ENCODE measurements at places on chromosomes 7 and 10.
A peak's percentile ranks its signal among the peaks of the same experiment; 100 is the strongest.

DNA sequence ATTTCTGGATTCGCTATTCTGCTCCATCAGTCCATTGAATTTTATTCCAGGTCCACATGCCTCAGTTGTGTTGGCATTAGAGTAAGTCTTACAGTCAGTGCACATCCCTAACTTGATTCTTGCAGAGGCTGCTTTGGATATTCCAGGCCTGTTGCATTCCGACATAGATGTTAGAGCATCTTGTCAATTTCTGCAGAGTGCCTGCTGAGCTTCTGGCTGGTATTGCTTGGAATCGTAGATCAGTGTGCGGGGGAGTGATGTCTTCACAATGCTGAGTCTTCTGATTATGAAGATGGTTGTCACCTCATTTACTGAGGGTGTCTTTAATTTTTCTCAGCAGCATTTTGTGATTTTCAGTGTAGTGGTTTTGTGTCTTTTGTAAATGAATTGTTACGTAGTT is 45.2 kb downstream of the INPP5A start:
- no peak for DNase-seq

GRCh38 chr10:24097751-24098207 is 111.2 kb upstream of the KIAA1217 start:
- DNase-seq, result no peak

GRCh38 chr10:125159932-125160855 is at the start of gene CTBP2:
CTBP2 (minus strand) TSS chr10:125160563.
- peak; percentile 49 for DNase-seq

DNA sequence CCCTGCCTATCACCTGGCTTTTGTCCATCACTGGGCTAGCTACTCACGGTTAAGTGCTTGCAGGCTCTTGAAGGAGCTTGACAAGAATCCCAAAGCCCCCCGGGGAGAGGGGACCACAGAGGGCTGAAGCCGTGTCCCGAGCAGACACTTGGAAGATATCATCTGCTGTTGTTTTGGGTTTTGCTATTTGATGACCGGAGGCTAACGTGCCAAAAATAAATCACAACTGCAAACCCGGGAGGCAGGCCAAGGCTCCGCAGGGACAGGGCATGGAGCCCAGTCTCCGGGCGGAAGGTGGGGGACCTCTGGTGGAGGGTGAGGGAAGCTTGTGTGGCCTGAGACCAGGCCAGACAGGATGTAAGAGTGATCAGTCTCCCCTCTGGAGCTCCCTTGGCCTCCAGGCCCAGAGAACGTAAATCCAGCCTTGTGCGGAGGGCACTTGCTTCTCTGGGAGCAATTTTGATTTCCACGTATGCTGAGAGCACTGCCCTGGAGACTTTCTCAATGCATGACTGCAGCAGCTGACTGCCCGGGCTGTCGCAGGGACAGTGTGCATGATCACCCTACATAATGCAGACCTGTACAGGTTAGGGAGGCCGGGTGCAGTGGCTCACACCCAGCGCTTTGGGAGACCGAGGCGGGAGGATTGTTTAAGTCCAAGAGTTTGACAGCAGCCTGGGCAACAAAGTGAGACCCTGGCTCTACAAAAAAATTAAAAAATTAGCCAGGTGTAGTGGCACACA is at the start of gene PHKG1:
TSS of gene PHKG1 (minus strand) at position 164 of the 743 bp plus-strand sequence. CDS start 4,011 bp downstream, outside the sequence.
- no peak for DNase-seq

GRCh38 chr7:47258798-47259197 is 323.1 kb downstream of the TNS3 start:
- no peak for DNase-seq

GRCh38 chr7:139370943-139371313 is 11.2 kb downstream of the LUC7L2 start:
- DNase-seq, result no peak

DNA sequence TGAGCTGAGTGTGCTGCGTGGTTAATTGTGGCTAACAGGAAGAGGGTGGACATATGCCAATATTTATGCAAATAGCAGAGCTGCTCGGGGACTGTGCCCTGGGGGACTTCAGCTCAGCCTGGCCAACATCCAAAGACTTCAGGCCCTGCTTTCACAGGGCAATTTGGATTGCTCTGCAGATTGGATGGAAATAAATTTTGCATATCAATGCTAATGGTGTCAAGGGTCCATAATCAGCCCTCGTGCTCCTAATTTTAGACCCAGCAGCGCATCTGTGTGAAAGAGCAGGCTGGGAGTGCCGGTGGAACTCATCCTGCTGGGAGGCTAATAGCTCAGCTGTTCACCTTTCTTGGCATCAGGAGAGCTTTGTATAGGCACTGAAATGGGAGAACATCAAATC is 270.1 kb downstream of the TCERG1L start:
- no peak for DNase-seq

DNA sequence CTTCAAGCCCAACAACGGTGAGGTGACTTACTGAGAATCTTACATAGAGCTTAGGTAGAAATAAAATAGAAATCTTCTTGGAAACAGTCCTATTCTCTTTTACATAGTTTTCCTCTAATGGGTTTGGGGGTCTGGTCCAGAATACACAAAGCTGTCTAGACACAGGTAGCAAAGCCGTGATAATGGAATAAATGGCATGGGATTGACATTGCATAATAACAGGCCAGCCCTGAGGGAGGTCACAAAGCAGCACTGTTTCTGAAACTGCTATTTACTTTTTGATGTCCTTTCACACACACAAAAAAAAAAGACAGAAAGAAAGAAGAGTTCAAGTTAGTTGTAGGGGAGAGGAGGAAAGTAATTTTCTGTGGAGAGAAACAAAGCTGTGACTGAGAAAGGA is 364.8 kb upstream of the SORCS1 start:
- DNase-seq, result no peak

DNA sequence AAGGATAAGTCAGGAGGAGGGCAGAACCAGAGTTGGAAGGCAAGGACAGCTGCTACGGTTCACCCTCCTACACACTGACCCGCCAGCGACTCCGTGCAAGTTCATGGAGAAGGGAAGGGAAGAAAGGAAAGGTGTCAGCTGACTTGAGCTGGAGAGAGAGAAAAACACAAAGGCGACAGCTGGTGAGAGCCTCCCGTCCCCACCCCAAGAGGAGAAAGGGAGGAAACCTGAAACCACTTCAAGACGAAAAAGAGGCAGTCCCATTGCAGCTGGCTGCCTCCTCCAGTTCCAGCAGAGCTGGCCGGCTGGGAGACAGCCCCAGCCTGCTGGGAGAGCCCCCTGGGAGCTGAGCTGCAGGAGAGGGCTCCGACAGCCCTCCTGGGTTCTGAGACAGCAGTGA is 75.2 kb downstream of the PARD3 start:
- no peak for DNase-seq

GRCh38 chr7:16317406-16317805 is 103.9 kb downstream of the CRPPA start:
- DNase-seq, result no peak

- no peak for DNase-seq
Measured at GRCh38 chr7:54904986-54905385, 113.8 kb upstream of the EGFR start.

DNA sequence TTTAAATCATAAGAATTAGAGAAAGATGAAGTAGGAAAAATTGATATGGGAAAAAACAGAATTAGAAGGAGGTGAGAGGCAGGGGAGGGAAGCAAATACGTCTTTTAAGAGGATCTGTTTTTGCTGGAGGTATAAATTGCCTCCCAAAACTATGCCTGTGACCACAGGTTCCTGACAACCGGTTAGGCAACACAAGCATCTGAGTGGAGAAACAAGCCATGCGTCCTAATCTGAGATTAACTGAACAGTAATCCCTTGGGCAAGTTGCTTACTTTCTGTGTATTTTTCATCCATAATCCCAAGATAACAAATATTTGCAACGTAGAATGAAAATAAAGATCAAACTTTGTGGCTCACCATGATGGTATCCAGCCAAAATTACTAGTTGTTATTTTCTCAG is 149.2 kb downstream of the C1GALT1 start:
- DNase-seq, result no peak

DNA sequence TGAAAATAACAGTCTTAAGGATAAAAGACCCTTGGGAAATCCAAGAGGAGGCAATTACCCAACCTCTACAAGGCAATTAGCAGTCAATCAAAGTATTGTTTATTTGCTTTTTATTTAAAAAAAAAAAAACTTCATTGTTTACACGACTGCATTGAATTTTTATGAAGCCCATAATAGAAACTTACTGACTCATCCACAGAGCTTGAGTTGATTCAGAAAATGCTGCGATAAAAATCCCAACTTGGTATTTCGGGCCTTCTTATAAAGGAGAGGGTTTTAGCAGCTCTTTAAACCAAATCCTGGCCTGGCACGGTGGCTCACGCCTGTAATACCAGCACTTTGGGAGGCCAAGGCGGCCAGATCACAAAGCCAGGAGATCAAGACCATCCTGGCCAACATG is 69.2 kb upstream of the PALS2 start:
- DNase-seq, result no peak

DNA sequence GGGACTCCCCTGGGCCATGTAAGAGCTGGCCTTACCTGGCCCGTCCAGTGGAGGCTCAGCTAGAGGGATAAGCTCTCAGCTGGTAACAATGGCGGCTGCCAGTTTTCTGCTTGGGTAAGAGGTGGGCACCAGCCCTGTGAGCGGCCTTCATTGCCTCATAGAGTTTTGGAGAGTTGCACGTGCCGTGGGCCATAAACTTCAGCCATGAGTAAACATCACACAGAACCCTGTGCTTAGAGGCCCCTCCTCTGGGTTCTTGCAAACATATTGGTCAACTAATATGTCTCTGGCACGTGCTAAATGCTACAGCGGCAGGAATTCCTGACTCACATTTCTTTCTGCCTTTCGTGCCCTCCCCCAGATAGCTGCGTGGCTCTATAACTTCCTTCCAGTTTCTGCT is 103.9 kb upstream of the LEP start:
- DNase-seq, result no peak

DNA sequence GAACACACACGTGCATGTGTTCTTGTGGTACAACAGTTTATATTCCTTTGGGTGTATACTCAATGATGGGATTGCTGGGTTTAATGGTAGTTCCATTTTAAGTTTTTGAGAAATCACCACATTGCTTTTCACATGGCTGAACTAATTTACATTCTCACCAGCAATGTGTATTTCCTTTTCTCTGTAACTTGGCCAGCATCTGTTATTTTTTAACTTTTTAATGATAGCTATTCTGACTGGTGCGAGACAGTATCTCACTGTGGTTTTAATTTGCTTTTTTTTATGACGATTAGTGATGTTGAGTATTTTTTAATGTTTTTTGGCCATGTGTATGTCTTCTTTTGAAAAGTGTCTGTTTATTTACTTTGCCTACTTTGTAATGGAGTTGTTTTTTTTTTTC is 256.6 kb downstream of the ZWINT start:
- no peak for DNase-seq

DNA sequence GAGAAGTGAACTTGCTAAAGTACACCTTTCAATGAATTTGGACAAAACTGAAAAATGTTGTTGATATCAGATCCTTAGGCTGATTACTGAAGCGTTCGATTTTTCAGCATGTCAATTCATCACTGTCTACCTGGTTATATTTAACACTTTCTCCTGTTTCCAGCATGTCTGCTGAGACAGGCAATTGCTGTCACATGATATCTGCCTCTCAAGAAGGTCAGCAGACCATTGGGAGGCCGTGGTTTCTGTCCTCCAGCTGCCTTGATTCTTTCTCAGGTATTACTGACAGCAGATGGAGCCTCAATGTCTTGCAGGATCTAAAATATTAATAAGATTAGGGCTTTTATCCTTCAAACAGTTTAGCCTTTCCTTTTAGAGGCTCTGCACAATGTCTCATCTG is 127.5 kb downstream of the SNX10 start:
- no peak for DNase-seq

DNA sequence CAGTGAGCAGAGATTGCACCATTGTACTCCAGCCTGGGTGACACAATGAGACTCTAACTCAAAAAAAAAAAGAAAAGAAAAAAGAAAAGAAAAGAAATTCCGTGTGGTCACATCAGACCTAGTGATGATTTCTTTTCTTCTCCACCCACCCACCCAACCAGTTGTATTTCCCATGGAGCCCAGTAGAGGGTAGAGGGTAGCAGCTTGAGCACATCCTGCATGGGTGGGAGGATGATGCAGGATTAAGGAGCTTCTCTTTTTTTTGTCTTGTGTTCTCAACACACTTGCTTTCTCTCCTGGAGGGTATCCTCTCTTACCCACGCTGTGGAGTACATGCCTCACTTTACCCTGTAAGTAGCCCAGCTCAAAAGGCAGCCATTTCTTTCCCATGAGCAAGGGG is 118.6 kb upstream of the CARD11 start:
- no peak for DNase-seq

DNA sequence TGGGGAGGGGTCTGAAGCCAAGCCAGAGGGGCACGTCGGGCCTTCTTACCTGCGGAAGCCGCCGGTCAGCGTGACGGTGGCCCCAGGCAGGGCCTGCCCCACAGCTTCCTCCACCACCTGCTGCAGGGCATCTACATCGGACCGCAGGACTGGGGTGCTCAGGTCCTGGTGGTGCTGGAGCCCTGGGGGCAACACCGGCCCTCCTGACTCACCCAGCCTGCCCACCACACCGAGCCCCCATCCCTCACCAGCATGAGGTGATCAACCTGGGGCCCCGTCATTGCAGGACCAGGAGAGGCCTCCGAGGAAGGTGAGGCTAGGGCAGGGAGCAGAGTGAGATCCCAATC is 8.0 kb downstream of the POLM start:
- DNase-seq, result no peak

GRCh38 chr7:113143486-113144257 is 25.3 kb upstream of the SMIM30 start:
- DNase-seq, result no peak

- DNase-seq, result no peak
Measured at GRCh38 chr10:70404787-70405036, 767 bp downstream of the EIF4EBP2 start.

GRCh38 chr10:100119726-100120125 is 38.1 kb upstream of the CPN1 start:
- DNase-seq, result no peak

DNA sequence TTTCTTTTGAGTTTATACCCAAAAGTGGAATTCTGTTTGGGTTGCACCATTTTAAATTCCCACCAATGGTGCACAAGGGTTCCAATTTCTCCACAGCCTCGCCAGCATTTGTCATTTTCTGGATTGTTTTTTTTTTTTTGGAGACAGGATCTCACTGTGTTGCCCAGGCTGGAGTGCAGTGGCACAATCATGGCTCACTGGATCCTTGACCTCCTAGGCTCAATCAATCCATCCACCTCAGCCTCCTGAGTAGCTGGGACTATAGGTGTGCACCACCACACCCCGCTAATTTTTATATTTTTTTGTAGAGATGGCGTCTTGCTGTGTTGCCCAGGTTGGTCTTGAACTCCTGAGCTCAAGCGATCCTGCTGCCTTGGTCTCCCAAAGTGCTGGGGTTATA is 46.6 kb downstream of the CUX1 start:
- DNase-seq, result no peak

- no peak for DNase-seq
Measured at GRCh38 chr10:69628891-69629290, 1.2 kb upstream of the FAM241B start.

DNA sequence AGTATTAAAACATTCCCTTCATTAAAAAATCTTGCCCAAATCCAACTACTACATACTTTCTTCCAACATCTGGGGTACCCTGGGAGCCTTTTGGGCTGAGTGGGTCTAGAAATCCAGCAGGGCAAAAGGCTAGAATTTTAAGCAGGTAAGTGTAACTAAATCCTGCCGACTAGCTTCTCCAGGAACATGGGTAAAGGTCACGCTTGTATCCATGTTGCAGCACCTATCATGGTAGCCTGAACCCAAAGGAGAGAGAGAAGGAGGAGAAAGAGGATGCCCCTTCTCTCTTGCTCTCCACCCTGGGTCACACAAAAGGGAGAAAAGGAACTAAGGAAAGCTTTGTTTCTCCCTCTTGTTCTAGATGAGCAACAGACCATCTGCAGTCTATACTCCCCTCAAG is 53.3 kb downstream of the ZNF680 start:
- DNase-seq, result no peak
